ENCODE measurements at places on chromosomes 3 and 15.

DNA sequence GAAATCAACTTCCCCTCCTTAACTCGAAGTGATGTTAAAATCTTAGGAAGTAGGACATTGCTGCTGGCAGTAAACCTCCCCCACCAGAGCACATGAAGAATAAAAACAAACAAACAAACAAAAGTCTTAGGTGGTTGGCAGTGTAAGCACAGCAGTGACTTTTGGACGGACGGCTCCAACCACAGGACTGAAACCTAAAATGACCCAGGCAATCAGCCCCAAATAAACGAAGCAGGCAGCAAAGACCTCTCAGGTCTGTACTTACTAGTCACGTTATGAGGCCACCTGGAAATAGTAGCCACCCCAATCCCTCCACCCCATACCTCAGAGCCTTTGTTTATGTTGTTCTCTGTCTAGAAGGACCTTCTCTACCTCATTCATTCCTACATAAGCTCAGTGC is 33.5 kb upstream of the HES1 start:
- DNase-seq, result no peak

DNA sequence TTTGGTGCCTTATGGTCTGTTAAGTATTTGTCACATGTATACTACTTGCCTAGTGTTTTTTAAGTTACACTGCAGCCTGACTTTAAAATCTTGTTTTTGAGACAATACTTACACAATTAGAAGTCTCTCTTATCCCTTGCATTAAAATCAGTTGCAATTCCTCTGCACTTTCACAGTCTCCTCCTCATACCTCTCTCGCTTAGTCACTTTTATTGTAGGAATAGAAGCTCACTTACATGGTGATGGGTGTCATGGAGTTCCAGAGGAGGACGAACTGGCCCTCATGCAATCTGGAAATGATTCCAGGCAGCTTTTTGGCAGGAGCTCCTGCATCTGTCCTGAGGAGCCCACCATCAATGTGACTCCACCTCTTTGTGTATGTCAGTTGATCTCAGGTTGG is 238.4 kb upstream of the TBC1D5 start:
- DNase-seq, result peak; percentile 11

GRCh38 chr15:40762919-40763800 is 708 bp upstream of the GCHFR start:
- peak; percentile 80 for DNase-seq

GRCh38 chr3:41164777-41165176 is 34.5 kb upstream of the CTNNB1 start:
- DNase-seq, result no peak

DNA sequence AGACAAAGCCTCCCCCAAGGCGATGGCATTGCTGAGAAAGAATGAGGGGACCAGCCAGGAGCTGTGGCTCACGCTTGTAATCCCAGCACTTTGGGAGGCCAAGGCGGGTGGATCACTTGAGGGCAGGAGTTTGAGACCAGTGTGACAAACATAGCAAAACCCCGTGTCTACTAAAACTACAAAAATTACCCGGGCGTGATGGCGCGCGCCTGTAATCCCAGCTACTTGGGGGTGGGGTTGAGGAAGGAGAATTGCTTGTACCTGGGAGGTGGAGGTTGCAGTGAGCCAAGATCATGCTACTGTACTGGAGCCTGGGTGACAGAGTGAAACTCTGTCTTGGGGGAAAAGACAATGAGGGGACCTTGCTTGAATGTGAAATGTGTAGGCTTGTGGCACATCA is 402.4 kb upstream of the C2CD4B start:
- no peak for DNase-seq

DNA sequence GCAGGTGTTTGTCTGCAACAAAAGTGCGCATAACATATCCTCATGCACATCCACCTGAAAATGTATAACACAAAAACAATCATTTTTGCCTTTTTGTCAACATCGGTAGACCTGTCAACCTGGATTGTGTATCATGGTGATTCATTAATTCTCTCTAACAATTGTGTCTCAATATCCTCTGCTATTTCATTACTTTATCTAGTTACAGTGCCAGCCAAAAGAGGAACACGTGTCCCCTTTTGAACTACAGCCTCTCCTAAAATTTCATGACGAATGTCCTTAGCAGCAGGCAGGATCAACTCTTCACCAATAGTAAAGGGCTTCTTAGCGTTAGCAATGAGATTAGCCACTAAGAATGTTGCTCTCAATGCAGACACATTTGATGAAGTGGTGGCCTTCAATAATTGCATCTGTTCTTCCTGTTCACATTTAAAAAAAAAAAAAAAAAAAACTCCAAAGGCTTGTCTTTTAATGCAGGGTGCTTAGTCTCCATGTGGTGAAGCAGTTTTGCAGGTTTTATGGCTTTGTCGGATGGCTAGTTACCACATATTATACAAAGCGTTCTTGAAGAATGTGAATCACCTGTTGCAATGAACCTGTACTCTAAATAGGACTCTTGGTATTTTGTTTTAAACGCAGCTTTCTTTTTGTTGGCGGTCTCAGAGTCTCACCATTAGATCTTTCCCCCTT is 45.7 kb upstream of the MCTP2 start:
- no peak for DNase-seq

- DNase-seq, result peak; percentile 82
Observed at GRCh38 chr3:117622171-117622841, 912.7 kb downstream of the TUSC7 start.

GRCh38 chr15:49817100-49817499 is 196.3 kb downstream of the DTWD1 start:
- no peak for DNase-seq

DNA sequence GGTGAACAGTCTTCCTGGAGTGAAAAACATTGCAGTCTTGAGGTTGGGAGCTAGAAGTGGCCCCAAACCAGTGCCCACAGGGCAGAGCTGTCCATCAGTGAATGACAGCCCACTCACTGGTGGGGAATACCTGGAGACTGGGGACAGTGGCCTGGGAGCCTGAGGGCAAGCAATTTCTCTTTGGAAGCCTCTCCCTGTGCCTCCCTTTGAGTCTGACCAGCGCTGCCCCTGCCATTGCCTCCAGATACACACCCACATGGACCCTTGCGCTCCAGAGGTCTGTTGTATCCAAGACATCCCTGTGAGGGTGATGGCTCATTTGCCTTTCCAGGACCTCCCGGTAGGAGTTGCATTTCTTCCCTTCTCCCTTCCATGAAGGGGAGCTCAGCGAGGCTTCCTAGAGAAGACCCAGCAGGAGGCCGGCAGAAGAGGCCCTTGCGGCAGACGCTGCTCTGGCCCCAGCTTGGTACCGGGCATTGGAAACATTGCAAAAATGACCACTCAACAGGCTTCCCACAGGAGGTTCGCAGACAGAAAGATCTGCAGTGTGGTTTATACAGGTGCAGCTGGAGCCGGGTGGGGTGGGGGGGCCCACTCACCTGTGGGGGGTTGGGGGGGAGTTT is 38.5 kb downstream of the KLF13 start:
- no peak for DNase-seq

DNA sequence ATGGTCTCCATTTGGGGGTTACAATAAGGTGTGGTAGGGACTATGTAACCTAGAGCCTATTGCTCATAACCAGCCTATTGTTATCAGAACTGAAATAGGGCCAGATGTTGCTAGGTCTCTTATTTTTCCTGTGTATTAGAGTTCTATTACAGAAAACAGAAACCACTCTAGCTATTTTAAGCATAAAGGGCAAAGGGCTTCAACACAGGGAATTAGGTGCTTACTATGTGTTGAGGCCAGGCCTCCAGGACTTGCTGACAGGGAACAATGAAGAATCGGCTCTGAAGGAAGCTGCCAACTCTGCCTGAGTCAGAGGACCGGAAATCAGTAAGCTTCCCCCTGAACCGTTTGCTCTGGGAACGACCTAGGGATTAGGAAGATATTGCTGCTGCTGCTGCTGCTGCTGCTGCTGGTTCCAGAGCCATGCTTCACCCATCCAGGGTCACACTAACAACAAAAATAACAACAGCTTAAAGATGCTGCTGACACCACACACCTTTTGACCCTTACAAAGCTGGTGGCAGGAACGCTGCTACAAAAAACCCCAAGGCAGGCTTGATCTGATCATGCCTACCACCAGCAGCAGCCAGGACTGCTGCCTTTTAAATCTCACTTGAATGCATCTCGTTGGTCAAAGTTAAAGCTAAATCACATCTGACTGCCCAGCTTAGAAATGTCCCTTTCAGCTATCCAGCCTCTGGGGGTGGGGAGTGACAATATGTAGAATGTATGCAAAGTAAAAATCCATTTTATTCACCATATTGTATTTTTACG is 276.9 kb upstream of the IL12A start:
- peak; percentile 86 for DNase-seq

DNA sequence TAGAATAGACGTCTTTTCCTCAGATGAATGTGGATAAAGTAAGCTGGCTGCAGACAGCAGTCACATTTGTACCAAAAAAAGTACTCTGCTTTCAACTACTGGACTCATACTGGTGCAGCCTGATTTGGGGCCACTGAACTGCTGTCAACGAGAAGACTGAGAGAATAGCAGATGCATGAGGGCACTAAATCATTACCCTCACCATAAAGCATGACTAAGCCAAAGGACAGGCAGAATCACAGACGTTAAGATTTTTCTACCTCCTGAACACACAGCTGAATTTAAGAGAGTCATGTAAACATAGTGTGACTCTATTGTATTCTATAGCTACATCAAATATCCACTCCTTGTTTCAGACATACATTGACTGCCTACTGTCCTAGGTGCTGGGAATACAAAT is 67.8 kb upstream of the CDAN1 start:
- no peak for DNase-seq

DNA sequence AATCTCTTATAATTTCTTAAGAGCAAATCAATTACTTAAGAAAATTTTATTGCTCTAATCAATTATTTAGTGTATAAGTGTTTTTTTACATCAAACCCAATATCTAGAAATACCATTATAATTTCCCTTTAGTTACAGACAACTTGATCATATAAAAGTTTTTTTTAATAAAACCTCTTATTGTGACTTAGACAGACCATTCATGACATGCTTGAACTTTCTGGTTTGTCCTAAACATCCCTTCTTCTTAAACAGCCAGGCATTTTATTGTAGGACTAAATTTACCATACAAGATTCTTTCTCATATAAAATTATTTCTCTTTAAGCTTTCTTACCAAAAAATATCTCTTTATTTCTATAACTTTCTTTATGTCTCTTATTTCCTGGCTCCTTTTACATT is 164.5 kb downstream of the SUCNR1 start:
- DNase-seq, result no peak

DNA sequence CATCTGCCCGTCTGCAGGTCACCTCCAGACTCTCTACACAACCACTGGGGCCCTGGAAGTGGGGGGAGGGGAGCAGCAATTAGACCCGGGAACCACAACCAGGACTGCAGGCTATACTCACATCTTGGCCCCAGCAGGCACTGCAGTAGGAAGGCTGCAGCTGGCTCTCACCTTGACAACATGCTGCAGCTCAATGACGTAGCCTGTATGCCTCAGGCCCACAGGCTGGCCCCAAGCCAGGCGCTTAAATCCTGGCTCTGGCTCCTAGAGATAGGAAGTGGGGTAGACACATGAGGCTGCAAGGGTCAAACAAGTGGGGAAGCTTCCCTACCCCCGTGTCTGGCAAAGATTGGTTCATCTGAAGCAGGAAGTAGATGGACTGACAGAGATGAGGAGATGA is 4.6 kb upstream of the QRICH1 start:
- DNase-seq, result no peak

GRCh38 chr3:183954875-183955274 is 62.8 kb downstream of the ABCC5 start:
- DNase-seq, result no peak

DNA sequence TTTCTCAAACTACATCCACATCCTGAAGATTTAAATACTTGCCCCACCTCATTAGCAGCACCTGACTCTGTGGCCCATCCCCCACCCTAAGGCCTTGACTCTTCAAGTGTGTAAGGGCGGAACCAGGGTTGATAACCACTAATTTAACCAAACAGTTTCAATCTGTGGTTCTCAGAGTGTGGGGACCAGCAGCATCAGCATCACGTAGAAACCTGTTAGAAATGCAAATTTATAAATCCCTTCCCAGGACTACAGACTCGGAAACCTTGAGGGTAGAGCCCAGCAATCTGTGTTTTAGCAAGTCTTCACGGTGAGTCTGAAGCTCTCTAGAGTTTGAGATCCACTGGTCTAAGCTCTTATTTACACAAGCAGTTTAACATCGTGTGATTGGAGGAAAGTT is 12.4 kb downstream of the GNB4 start:
- no peak for DNase-seq

DNA sequence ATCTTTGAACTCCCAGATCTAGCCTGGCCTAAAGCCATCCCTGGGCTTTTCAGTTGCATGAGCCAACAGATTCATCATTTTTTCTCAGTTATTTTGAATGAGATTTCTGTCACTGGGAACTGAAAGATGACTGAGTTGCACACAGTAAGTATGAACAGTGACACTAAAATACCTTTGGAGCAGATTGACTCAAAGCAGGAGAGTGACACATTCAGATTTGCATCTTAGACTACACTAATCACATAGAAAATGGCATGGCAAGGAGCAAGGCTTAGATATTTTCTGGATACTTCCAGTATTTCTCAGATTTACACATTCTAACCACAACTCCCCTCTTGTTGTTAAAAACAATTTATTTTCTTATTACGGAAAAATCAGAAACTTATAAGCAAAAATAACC is 32.8 kb downstream of the SEC62 start:
- DNase-seq, result no peak

DNA sequence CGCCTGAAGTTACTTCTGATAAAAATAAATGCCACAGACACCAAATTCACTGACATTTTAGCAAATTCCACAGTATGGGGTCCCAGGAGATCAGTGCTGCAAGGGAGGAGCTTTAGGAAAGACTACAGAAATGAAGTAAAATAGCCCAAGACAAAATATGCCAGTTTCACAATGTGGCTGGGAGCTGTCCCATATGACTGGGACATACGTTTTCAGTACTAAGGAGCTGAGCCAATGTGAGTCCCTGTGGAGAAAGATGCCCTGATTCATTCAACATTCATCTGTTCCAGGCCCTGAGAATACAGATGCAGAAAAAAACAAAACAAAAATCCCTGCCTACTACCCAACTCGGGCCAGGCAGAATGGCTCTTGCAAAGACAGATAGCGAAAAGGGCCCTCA is 63.4 kb upstream of the FAM174B start:
- peak; percentile 67 for DNase-seq

DNA sequence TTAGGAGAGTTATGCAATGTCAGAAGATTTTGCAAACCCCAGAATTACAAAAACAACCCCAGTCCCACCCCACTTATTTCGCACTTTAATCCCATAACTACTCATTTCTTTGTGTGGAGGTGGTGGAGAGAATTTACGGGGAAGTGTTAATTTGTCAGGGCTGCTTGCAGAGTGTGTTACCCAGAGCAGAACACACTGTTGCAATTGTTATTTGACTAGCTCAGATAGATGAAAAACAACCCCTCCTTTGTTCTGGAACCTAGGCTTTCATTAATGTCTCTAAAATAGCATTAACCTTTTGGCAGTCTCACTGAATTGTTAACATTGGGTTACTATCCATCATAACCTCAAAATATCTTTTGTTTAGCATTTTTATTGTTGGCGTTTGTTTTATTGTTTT is 55.8 kb upstream of the MINAR1 start:
- no peak for DNase-seq

DNA sequence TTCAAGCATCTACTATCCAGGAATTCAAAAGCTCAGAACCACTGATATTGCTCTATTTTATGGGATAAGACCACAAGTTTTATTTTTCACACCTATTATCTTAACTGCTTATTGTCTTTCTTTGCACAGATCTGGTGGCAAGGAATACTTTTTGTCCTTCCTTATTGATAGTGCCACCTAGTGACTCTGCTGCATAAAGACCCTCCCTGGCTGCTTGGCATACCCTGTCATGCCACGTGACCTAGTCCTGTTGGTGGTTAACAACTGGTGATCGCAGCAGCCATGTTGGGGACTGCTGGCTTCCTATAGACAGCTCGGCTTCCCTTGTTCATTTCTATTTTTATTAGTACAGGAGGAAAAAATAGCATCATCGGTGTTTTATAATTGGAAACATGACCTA is 236.3 kb downstream of the MEX3B start:
- peak; percentile 52 for DNase-seq
